ENCODE measurements at places on chromosomes 7 and 10.

DNA sequence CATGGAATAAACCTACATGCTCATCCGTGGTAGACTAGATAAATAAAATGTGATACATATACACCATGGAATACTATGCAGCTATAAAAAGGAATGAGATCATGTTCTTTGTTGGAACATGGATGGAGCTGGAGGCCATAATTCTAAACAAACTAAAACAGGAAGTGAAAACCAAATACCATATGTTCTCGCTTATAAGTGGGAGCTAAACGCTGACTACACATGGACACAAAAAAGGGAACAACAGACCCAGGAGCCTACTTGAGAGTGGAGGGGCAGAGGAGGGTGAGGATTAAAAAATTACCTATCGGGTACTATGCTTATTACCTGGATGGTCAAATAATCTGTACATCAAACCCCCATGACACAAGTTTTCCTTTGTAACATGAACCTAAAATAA, 68.7 kb upstream of the SEC61G start:
- DNase-seq: no peak

DNA sequence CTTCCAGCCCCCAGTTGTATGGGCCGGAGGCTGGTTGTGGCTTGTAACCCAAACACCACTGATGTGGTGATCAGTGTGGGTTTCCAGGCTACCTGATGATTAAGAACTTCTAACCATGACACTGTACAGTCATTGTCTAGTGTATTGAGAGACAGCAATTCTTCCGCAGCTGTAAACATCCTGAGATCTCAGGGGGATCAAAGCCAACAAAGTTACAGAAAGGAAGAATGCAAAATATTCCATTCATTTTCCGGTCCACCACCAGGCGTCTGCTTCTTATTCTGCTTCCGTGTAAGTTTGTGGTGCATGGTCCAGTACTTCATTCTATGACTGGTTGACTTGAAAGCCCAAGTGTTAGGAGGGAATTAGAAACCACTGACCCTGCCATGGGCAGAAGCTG, 10.3 kb upstream of the GLI3 start:
- no peak for DNase-seq

DNA sequence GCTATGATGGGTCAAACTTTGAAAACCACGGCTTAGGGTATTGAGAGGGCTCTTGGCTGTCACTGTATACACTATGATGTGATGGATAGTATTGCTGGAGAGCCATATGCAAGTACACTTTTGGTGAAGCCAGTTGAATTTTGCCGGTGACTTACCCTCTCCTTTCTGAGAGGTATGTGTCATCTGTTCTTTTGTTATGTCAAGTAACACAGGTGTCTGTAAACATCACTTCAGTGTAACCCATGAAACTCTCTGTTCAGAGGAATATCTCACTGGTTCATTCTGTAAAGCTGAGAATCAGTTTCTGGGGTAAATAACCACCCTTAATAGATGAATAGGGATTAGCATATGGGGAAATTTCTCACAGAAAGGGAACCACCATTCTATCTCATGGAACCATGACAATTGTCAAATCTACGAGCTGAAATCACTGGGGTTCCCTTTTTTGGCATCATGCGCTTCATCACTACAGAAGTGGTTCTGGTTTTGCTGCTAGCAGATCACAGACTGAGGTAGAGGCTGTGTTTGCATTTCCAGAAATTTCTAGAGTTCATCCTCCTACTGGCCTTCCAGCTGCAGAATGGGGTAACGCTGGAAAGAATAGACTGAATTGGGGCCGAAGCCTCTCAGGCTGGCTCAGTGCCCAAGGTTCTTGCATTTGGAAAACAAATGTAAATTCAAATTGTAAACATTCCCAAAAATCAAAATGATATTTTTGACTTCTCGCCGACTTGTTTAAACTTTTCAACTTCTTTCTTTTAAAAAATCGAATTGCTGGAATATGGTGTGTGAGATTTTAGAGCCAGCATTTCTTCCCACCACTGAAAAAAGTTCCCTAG, 83.3 kb upstream of the CREB5 start:
- DNase-seq: no peak

- no peak for DNase-seq
Measured at GRCh38 chr7:103025341-103025740, 49.3 kb downstream of the FBXL13 start.

DNA sequence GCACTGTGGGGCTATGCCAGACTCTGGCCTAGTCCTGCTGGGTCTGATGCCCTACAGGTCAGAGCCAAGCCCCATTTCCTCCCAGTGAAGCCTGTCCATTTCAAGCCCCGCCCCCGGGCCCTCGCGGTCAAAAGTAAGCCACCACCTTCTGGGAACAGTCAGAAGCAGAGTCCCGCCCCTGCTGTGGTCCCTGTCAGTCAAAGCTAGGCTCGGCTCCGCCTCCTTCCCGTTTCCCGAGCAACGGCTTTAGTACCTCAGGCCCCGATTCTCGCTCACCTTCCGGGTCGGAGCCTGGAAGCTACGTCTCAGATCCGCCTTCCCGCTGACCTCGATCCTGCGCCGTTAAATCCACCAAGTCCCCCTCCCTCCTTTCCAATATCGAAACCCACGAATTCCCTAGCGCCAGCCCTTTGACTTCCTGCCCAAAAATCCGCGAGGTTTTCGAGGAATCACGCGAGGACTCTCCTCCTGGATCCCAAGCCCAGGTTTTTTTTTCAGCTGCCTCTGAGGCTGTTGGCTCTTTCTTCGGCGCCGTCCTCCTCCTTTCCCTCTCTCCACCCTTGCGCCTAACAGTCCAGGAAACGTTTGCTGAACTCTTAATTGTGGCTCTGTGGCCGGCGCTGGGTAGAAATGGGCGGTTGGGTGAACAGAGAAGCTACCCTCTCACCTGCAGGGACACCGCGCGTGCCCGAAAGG, 11.8 kb downstream of the SFXN3 start:
- peak; percentile 95 for DNase-seq

- no peak for DNase-seq
Measured at GRCh38 chr10:17474595-17475323, 20.4 kb upstream of the ST8SIA6 start.

All from stimulated activated CD4-positive, alpha-beta T cell treated with anti-CD3 and anti-CD28 coated beads, Interleukin-2, amount 100 ng/mL, for 24 hours (primary cell).